Eye (tissue), 1 donor: ENCODE measurements at places on chromosomes 11 and 22.

DNA sequence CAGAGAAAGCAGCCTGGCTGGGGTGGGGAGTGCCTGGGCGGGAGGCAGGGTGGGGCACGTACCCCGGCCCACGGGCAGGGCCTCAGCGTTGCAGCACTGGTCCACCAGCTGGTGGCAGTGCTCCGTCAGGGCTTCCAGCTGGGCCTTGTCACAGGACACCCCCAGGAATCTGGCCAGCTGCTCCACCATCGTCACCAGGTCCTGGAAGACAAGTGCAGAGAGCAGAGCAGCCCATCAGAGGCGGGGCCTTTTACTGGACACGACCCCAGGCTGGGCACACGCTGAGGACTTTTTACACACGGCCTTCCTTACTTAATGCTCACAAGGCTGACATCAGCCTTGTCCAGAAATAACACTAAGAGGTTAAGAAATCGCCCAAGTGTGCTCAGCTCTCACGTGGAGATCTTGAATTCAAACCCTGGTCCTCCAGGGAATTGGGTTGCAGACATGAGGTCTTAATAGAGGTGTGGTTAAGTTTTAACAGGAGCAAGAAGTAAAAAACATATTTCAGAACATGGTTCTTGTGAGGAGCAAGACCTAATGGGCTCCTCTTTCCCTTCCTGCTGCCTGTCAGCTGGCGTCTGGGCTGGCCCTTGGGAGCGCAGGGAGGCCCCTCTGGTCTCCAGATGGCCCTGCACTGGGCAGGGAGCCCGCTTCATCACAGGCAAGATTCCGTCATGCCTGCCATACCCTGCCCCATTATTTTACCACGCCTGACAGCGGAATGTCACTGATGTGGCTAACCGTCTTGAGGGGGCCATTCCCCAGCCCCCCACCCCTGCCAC, 17.1 kb upstream of the EFCAB6 start:
- peak; percentile 80 for DNase-seq

DNA sequence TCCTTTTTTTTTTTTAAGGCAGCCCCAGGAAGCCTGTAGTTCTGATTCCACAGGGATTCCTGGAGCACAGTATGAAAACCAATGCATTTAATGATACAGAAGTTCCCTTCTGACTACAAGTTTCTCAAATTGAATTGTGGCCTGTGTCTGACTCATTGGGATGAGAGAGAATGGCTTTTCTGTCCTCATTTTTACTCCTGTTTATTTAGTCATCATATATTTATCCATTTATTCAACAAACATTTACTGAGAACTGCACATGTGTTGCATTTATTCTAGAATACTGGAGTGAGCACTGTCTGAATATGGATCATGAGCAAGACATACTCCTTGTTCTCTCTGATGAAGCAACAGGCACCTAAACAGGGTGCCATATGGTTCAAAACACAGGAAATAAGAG, 231.2 kb downstream of the NTM start:
- no peak for DNase-seq

DNA sequence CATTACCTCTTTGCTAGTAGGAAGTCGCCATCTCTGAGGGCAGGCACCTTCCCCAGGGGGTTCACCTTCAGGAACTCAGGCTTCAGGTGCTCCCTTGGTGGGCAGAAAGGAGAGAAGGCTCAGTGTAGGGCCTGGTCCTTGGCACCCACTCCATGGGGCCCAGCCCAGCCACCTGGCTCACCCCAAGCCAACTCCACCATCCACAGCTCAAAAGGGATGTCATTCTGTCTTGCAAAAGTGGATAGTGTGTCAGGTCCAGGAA, 2.7 kb upstream of the GSTT4 start:
- DNase-seq: no peak

GRCh38 chr11:59992425-59992824, 24.6 kb upstream of the OOSP4B start:
- DNase-seq: no peak

DNA sequence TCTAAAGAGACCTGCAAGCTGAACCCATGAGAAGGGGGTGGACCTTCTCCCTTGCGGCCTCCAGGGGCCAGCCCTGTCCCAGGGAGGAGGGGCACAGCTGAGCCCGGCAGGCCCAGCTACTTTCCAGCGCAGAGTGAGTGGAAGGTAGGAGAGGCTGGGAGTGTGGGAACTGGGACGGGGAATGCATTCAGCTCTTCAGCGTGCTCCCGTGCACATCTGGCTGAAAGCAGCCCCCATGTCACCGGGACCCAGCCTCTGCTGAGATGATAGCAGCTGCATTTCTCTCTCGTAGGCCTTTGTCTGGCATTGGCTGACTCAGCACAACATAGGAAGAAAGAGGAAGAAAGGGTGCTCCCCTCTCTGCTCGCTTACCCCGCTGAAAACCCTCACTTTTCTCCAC, 951.5 kb downstream of the TBC1D22A start:
- peak; percentile 18 for DNase-seq

DNA sequence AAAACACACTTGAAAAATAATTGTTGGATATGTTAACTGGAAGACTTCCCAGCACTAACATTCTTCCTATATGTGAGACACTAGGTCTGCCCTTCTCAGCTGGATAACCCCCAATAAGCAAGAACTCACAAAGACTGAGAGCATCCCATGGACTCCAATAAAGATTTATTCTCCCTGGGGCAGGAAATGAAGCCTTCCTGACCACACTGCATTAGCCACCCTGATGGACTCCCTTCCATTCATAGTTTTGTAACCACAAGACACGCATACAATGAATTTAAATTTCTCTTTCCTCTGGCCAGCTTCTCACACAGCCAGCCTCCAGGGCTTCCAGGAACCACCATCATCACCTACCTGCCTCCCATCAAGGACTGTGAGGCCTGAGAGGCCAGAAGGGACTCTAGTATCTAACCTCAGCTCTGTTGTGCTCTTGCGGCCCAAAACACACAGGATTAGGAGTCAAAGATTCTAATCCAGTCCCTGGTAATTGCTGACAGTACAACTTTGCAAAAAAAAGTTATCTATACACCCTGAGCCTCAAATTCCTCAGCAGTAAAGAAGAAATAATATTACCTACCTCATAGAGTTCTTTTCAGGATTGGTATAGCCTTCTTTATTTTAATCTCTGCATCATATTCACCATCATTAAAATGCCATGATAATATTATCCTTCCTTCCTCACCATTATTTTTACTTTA, 45.6 kb upstream of the GDPD4 start:
- DNase-seq: no peak

GRCh38 chr11:1152316-1153104, 5.2 kb upstream of the MUC5AC start:
- DNase-seq: no peak

- DNase-seq: no peak
Measured at GRCh38 chr11:120579611-120580031, 68.1 kb downstream of the GRIK4 start.

DNA sequence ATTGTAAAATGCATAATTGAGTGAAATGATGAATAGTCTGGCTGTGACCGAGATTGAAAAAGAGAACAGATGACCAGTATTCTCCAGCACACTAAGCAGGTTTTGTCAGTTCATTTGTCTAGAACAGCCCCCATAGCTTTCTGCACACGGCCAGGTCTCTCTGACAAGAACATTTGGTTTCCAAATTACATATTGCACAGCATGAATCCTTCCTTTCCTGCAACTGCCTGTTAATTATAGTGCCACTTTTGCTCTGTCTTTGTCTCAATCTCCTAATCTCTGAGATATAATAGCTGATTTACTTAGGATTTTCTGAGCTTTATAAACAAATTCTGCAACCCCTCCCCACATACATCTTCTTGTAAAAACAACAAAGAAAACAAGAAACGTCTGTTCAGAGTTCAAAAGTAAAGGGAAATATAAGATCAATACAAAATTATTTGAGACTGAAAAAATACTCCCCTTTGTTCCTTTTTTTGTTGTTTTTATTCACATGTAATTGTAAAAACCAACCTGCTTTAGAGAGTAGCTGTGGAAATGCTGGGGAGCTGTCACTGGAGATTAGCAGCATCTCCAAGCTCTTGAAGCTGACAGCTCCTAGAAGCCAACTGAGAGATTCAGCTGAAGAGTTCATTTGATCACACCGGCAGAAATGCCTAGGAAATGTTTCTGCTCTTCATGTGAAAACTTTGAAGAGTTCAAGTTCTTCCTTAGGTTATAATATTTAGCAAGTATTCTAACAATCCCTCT, 998.1 kb downstream of the DLG2 start:
- DNase-seq: peak; percentile 74

- DNase-seq: no peak
Measured at GRCh38 chr11:60211206-60211605, 28.3 kb upstream of the MS4A6A start.

DNA sequence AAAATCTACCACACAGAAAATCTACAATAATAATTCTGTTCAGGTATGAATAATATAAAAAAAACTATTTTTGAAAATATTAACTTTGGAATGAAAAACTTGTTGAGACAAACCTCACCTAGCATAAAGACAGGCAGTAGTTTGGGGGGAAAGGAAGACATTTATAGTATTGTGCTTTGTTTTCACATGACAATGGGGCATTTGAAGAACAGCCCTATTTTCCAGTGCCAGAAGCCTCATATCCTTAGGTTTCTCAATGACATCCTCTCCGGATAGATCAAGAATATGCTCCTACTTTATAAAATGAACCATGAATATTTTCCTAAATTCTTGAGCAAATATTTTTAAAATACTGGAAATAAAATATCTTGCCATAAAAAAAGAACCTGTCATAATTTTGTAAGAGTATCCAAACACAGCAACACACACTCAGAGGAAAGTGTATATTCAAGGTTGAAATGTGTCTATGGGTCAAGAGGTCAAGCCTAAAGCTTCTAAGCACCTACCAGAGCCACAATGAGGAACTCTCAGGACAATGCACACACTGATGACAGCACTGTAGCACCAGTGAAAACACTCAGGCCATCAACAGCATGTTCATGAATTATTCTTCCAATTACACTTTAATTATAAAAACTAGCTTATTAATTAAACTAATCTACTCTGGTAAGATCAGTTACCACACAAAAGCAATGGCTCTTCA, 68.7 kb downstream of the MRTFA start:
- peak; percentile 20 for DNase-seq

- DNase-seq: no peak
Measured at GRCh38 chr22:34966980-34967565, 98.9 kb upstream of the ISX start.
